ENCODE measurements at places on chromosomes 13 and 19.

DNA sequence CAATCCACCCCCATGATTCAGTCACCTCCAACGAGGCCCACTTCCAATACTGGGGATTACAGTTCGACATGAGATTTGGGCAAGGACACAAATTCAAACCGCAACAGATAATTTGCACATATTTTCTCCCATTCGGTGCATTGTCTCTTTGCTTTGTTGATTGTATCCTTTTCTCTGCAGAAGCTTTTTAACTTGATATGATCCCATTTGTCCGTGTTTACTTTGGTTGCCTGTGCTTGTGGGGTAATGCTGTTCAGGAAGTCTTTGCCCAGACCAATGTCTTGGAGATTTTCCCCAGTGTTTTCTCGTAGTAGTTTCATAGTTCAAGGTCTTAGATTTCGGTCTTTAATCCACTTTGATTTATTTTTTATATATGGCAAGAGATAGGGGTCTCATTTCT is 330.8 kb upstream of the SPRY2 start:
- no peak for DNase-seq

- no peak for DNase-seq
Observed at GRCh38 chr19:44371815-44372480, 15.5 kb upstream of the ZNF112 start.

- peak; percentile 5 for DNase-seq
Observed at GRCh38 chr13:104816726-104817125, 1718.7 kb downstream of the EFNB2 start.

GRCh38 chr19:46601318-46602224 is at the start of gene CALM3:
CALM3 (plus strand) TSS chr19:46601330; CDS start chr19:46601435, 105 bp downstream.
- DNase-seq, result no peak

- DNase-seq, result no peak
Observed at GRCh38 chr13:106997696-106998095, 429.8 kb upstream of the ARGLU1 start.

DNA sequence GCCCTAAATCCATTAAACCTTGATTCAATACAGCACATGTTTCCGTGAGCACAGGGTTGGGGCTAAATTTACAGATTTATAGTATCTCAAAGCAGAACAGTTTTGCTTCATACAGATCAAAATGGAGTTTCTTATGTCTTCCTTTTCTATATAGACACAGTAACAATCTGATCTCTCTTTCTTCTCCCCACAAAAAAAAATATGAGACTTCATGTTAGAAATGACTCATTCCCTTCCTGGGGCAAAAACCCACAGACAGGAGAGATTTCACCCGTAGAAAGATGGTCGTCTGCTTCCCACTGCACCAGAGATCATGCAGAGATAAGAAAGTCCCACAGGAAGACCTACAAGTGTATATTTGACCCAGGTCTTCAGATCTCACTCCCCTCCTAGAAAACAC is 7.7 kb upstream of the ZNF611 start:
- DNase-seq, result no peak

DNA sequence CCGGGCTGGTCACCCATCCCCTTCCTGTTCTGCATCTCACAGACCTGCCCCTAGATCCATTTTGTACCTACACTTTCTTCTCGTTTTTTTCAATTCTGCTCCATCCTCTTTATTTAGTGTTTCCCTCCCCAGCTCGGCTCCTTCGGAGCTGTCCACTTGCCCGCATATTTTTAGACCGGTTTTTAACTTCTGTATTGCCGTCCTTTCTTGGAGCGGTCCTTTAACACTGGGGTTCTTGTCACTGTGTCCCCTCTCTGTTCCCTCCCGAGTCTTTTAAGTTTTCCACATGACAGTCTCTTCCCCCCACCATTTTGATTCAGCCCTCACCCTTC is 1.7 kb downstream of the ARHGAP35 start:
- no peak for DNase-seq

- no peak for DNase-seq
Observed at GRCh38 chr19:35033067-35034004, 3.1 kb downstream of the SCN1B start.

DNA sequence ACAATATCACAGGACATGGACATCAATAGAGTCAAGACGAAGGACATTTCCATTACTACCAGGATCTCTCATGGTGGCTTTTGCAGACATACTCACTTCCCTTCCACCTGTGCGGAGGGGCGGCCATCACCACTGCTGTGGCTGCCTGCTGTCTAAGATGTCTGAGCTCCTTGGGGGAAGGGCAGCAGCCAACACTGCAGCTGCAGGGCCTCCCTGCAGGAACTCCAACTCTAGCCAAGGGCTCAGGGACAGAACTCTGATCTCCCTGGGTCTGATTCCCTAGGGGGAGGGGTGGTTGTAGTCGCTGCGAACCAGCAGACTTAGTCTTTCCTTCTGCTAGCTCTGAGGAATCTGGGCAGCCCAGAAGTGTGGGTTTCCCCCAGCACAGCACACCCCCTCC is 78.9 kb upstream of the ANKRD10 start:
- DNase-seq, result no peak

DNA sequence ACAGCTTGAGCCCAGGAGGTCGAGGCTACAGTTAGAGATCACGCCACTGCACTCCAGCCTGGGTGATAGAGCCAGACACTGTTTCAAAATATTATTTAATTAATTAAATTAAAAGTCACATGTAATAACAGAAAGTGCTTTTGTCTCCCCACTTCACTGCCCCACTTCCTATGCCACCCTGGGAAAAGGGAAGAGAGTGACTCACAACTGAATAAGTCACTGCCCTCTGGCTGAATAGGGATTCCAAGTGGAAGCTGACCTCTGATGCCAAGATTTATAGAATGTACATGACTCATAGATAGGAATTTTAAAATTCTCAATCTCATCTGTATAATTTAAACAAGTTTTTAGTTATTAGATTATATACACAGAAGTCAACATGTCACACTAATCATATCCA is 22.2 kb upstream of the ERVV-1 start:
- no peak for DNase-seq

DNA sequence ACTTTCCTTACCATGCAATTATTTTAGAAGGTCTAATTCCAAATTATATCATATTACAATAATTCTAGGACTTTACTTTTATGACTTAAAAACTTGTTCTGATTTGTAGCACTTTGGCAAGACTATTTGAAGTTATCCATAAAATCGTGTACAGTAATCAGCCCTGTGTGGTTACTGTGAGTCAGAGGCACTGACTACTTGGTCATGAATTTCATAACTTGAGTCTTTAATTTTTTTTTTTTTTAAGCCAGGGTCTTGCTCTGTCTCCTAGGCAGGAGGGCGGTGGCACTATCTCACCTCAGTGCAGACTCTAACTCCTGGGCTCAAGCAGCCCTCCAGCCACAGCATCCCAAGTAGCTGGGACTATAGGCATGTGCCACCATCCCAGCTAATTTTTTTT is 1319.2 kb upstream of the SLC10A2 start:
- DNase-seq, result no peak

DNA sequence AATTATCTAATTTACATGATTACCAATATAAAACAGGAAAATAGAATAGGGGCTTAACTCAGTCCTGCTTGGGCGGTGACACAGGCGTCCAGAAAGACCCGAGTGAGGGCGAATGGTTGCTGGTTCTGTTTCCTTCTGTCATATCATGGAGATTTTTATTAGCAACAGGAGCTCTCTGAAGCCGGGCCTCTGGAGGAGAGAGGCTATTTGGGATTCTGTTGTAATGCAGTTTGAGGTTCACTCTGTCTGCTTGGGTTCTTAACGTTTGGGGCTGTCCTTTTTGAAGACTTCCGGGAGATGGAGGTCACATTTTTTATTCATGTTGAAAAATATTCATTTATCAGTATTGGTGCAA is 115.7 kb upstream of the ZNF536 start:
- no peak for DNase-seq

DNA sequence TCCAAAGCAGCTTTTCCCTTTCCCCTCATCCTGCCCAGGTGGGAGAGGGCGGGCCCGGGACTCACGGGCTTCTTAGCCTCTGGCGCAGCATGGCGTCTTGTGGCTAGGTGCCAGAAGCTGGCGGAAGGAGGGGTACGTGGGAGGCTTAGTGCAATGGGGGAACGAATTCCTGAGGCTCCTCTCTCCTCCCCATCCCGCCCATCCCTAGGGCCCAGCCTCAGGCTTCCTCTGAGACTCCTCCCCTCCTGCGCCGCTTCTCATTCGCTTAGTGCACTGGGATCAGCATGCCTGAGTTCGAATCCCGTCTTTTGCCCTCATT is 297.8 kb downstream of the ZNF536 start:
- DNase-seq, result no peak

DNA sequence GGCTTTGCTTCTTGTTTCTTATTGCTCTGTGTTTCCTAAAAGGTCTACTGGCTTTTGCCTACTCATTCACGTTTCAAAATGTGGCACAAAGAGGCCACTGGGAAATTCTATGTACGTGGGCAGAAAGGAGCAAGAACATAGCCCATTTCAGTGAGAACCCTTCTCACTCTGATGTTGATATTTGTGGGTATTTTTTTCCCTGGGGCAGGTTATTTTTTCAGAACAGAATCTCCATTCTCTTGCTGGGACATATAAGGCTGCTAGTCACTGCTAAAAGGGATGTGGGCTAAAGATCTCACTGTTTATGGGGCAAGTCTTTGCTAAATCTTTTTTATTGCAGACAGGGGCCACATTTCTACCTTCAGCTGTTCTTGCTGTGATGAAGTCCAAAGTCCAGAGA is 27.1 kb downstream of the EDNRB start:
- no peak for DNase-seq

- DNase-seq, result no peak
Observed at GRCh38 chr13:99522298-99522697, 21.0 kb downstream of the TM9SF2 start.

DNA sequence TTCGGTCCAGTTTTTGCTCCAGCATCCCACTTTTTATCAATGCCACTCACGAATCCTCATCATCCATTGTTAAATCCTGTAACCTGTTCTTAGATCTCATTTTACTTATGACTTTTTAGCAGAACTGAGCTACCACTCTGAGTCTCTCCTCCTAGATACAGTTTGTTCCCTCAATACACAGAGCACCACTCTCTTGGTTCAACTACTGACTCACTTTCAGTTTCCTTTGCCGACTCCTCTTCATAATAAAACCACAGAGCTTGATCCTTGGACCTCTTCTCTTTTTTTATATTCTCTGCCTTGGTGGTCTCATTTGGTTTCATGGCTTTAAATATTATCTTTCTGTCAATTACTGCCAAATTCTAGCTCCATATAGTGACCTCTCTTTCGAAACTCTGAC is 150.3 kb downstream of the SLITRK5 start:
- DNase-seq, result no peak

GRCh38 chr19:39078436-39079200 is 5.5 kb upstream of the ACP7 start:
- DNase-seq, result no peak

GRCh38 chr19:19033426-19034203 is at the start of the genes ARMC6 and SUGP2:
ARMC6 (plus strand) TSS chr19:19033603; CDS start chr19:19034210, 607 bp downstream.
SUGP2 (minus strand) TSS chr19:19033517; CDS start chr19:19031071, 2,446 bp downstream.
- peak; percentile 94 for DNase-seq

GRCh38 chr19:28940751-28941500 is 272.0 kb downstream of the UQCRFS1 start:
- no peak for DNase-seq

GRCh38 chr13:77599351-77599750 is 63.8 kb downstream of the SCEL start:
- no peak for DNase-seq

DNA sequence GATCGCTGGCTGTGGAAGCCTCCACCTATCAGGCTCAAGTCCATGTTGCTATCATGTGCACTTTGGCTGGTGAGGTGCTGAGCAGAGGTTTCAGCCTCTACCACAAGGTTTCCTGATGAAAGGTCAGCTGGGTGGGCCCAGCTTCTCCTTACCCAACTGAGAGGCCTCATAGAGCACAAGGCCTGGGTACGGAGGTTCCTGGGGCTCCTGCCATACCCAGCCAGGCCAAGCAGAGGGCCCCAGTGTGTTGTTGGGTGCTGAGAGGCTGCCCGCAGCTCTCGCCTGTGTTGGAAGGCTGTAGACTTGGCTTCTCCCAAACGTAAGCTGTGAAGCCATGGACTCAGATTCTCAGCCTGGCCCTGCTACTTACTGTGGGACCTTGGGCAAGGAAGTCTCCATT is 28.2 kb downstream of the ACTN4 start:
- no peak for DNase-seq

GRCh38 chr13:32779119-32779518 is 192.9 kb downstream of the PDS5B start:
- no peak for DNase-seq

GRCh38 chr13:62625214-62625881 is 1209.7 kb upstream of the PCDH20 start:
- no peak for DNase-seq

GRCh38 chr19:5081443-5082161 is 112.7 kb downstream of the KDM4B start:
- no peak for DNase-seq

GRCh38 chr13:41842036-41842620 is 118.8 kb downstream of the VWA8 start:
- DNase-seq, result no peak

GRCh38 chr13:50574731-50575130 is 268.8 kb downstream of the DLEU7 start:
- DNase-seq, result no peak

DNA sequence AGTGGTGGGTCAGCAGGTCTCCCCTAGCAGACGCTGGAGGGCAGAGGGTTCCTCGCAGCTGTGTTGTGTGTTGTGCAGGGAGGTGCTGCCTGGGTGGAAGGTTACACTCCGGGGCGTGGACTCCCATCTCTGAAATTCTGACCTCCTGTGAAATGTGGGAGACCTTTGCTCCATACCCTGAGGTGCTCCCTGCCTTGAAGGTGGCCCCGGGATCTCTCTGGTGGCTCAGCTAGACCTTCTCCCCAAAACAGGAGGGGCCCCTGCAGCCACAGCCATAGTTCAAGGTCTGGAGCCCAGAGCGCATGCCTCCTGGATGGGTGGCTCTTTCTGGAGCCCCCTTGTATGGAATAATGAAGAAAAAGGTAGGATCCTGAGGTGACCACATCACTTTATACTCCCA is 70.2 kb downstream of the SOX1 start:
- DNase-seq, result no peak

GRCh38 chr13:111387945-111388600 is 67.6 kb downstream of the TEX29 start:
- DNase-seq, result no peak

- DNase-seq, result no peak
Observed at GRCh38 chr19:39196860-39197562, at the start of gene NCCRP1. NCCRP1 (plus strand) TSS chr19:39196964; CDS start chr19:39196983, 19 bp downstream.

GRCh38 chr13:33645591-33646554 is 172.1 kb upstream of the RFC3 start:
- DNase-seq, result no peak

DNA sequence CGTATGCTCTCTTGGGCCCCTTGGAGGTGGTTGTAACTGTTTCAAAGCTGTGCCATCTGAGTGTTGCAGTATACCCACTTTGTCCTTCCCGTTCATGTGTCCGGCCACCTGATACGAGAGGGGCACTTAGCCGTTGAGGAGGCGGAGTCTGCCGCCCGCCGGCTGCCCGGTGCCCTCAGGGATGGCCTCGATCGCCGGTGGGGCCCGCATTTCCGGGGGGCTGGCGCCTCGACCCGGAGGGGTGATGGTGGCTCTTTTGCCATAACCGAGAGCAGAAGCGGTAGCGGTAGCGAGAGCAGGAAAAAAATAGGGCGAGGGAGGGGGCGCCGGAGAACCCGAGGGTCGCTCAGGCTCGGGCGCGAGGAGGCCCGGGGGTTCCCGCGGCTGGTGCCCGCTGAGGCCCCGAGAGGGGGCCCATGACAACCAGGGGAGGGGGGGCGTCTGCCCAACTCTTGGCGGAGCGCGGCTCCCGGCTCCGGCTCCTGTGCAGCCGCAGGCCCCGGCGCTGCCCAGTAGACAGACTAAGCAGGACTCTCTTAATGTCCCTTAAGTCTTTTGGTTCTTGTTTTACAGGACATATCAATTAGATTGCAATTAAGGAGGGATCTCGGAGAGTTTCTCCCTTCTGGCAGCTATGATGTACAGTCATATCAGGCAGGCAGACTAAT is 342.7 kb upstream of the SGCG start:
- DNase-seq, result no peak

All from hindlimb muscle (tissue), 1 donor.